ENCODE measurements at places on chromosomes 7 and 10.

- no peak for DNase-seq
Observed at GRCh38 chr10:44929356-44930255, 18.5 kb downstream of the TMEM72 start.

GRCh38 chr10:6399879-6400278 lies 180.2 kb downstream of the PRKCQ start:
- DNase-seq: no peak

DNA sequence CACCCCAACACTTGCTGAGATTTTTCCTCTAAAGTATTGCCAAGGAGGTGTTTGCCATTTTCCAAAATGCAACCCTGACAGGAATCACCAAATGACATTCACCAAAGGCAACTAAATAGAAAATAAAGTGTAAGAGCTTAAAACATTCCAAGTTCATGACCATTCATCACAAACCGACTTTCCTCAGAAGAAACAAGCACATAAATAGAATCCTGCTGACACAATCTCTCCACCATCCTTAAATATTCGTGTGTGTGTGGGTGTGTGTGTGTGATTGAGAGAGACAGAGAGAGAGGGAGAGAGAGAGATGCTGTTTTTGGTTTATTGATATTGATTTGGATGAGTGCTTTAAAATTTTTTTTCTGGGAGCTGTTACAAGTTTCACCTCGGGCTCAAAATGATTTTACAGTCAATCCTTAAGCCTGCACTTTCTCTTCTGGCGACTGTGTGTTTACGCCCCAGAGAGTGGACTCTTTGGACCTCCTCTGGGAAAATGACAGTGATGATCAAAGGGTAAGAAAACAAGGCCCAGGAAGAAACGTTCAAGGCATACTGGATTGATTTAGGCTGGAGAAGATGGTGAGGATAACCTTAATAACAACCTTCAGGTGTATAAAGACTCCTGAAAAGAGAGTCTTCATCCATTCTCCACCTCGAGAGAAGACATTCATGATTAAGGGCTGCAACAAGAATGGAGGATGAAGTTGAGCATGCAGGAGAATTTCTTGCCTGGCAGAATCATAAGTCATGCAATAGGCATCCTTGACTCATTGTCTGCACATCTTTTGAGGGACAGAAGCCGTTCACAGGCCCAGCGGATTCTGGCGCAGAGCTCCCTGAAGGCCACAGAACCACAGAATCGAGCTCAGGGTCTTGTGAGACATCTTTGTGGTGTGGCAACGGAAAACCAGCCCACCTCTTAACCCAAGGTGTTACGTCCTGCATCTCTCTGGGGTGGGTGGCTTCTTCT lies 104.4 kb upstream of the FGFR2 start:
- DNase-seq: no peak

DNA sequence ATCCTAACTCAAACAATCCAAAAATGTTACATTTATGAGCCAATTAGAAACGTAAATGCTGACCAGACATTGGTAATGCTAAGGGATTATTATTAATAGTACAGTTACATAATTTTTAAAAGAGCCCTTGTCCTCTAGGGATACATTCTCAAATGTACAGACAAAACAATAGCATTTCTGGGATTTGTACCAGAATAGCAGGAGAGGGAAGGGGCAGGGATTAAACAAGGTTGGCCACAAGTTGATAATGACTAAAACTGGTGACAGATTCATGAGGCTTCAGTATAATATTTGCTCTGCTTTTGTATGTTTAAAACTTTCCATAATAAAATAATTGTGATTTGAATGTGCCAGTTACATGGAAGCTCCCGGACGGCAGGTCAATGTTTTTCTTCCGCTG lies 27.0 kb downstream of the HSPA12A start:
- no peak for DNase-seq

- DNase-seq: no peak
Observed at GRCh38 chr7:98613601-98614425, 3.3 kb upstream of the NPTX2 start.
